ENCODE measurements at places on chromosomes 7 and 10. TPM values are rescaled to one million over a fixed set of nuclear protein-coding genes. Genes with fewer than 3 reads are reported as not detected.
A peak's percentile ranks its signal among the peaks of the same experiment; 100 is the strongest.

GRCh38 chr10:120776442-120776841 is 74.7 kb upstream of the WDR11 start:
- no peak overlapping the region for H3K27ac ChIP-seq
- H3K36me3 ChIP-seq, result no peaks in the 10 kb centered on the region
- H3K27me3 ChIP-seq, result no peaks in the 10 kb centered on the region
- no peaks in the 10 kb centered on the region for H3K4me1 ChIP-seq

- no peaks in the 10 kb centered on the region for H3K36me3 ChIP-seq
- no peak overlapping the region for H3K27ac ChIP-seq
- H3K27me3 ChIP-seq, result no peaks in the 10 kb centered on the region
- H3K4me1 ChIP-seq, result no peaks in the 10 kb centered on the region
Measured at GRCh38 chr10:131001438-131001837, 310.1 kb downstream of the TCERG1L start.

DNA sequence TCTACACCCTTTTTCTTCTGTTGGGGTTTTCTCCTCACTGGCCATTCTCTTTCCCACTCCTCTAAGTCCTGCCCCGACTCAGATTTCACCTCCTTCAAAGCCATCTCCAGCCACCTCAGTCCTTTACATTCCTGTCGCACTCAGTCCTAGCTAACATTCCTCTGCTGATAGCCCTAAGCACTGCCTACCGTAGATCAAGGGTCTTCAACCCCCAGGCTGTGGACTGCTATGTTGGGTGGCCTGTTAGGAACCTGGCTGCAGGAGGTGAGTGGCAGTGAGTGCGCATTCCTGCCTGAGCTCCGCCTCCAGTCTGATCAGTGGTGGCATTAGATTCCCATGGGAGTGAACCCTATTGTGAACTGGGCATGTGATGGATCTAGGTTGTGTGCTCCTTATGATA is 11.2 kb downstream of the PFKFB3 start:
- H3K4me3 ChIP-seq, result no peak overlapping the region
- no peak overlapping the region for H3K27ac ChIP-seq
- peaks cover 61% of the 10 kb centered on the region for H3K36me3 ChIP-seq
- H3K4me1 ChIP-seq, result peaks cover 12% of the 10 kb centered on the region

GRCh38 chr7:39615350-39615975 is 7.9 kb upstream of the RALA start:
- peaks cover under 1% of the 10 kb centered on the region for H3K36me3 ChIP-seq
- peaks cover 16% of the 10 kb centered on the region for H3K27me3 ChIP-seq
- H3K4me1 ChIP-seq, result no peaks in the 10 kb centered on the region
- H3K27ac ChIP-seq, result no peak overlapping the region
- H3K4me3 ChIP-seq, result no peak overlapping the region

- peaks cover 23% of the 10 kb centered on the region for H3K27me3 ChIP-seq
- H3K4me1 ChIP-seq, result peaks cover 14% of the 10 kb centered on the region
- DNase-seq, result no peak
- no peak overlapping the region for H3K4me3 ChIP-seq
Measured at GRCh38 chr7:74294191-74294998, 5.2 kb downstream of the CLIP2 start.

- no peaks in the 10 kb centered on the region for H3K4me1 ChIP-seq
- DNase-seq, result no peak
- no peak overlapping the region for H3K4me3 ChIP-seq
- H3K36me3 ChIP-seq, result no peaks in the 10 kb centered on the region
- no peak overlapping the region for H3K27ac ChIP-seq
Measured at GRCh38 chr7:73746378-73746777, 7.8 kb upstream of the ABHD11 start.

DNA sequence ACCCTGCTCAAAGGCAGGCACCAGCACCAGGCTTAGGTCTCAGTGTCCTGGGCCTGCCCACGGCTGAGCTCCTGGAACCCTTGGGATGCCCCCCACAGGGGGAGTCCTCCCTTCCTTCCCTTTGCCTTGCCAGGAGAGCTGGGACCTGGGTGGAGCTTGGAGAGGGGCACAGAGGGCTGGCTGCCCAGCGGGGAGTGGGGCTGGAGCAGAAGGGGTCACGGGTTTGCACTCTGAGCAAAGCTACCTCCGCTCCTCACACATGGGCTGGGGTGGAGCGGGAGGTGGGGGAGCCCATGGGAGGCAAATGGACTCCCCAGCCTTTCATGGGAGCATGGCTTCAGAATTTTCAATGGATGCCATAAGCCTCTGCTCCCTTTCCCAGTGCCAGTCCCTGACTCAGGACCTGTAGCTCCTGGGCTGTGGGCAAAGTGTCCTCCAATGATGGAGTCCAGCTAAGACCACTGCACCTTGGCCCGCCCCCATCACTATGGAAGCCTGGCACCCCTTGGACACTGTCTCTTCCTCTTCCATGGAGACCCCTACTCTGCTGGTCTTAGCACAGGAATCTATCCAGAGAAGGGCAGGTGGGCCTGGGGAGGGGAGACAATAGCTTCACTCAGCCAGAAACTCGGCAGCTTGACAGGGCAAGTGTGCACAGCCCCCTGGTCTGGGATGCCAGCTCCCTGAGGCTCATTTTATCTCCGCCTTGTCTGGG is 39.9 kb downstream of the LDB3 start:
- peaks cover 14% of the 10 kb centered on the region for H3K4me1 ChIP-seq
- no peak overlapping the region for H3K27ac ChIP-seq
- H3K4me3 ChIP-seq, result no peak overlapping the region
- H3K36me3 ChIP-seq, result no peaks in the 10 kb centered on the region

DNA sequence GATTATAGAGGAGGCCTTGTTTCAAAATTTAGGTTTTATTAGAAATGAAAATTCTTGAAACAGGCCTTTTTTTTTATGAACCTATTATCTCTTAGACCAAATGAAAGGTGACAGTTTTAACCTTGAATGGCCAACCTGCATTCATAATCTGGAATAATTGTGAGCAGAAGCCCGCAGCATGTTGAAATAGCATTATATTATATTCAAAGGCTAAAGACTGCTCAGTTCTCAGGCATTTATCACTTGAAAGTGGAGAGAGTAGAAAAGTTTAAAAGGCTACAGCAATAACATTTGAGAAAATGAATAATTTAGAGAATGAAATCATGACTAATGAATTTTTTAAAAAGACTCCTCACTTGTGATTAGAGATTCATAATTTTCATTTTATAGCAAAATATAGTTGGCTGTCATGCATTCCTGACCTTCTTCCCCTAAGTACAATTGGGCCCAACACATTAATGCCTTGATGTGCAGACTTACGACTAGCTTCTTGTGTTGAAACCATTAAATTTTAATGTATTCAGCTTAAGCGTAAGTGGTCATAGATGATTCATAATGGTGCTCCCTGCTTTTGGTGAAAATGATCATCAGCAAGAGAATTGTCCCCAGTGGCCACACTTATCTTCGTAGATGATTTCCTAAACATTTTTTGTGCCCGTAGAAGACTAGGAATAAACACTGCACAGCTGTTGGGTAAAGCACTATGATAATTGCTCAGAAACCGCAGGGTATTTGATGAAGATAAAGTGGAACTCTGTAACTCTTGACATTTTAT is 346.6 kb upstream of the BMPER start:
- H3K27ac ChIP-seq, result no peak overlapping the region
- no peak for DNase-seq
- H3K4me1 ChIP-seq, result no peaks in the 10 kb centered on the region
- no peak overlapping the region for H3K4me3 ChIP-seq
- H3K36me3 ChIP-seq, result no peaks in the 10 kb centered on the region

DNA sequence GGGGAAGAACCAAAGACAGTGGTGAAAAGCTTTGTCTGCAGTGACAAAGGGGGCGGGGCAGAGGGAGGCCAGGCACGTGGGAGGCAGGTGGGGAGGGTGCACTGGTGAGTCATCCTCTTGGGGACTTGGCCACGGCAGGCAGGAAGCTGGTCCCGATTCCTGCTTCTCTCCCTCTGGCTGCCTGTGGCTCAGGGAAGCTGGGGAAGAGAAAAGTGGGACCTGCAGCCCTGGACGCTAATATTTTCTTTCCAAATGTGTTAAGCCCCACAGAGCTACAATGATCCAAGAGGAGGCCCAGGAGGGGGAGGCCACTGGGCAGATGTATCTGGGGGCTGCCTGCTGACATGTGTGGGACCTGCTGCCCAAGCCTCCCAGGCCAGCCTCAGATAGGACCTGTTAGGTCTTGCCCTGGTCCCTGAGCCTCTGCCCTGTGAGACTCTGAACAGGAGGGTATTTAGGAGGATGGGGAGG is 231.8 kb downstream of the KCNMA1 start:
- no peaks in the 10 kb centered on the region for H3K27me3 ChIP-seq
- no peak overlapping the region for H3K27ac ChIP-seq
- H3K36me3 ChIP-seq, result no peaks in the 10 kb centered on the region
- no peak overlapping the region for H3K4me3 ChIP-seq

DNA sequence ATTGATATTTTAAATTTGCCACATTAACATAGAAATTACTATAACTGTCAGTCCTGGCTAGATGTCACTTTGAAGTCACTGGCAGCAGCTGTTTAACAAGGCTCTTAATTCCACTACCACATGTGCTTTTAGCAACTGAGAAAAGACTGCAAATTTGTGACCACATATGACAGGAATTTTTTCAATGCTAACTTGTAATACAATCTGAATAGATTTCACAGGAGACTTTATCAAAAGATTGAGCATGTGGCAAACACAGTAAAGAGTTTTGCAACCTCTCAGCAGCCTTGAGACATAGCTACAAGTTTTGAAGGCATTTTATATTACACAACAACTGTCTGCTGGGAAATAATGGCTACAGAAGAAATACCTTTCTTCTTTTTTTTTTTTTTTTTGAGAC is 73.0 kb downstream of the MICU1 start:
- no peaks in the 10 kb centered on the region for H3K27me3 ChIP-seq
- DNase-seq, result no peak
- H3K27ac ChIP-seq, result no peak overlapping the region

DNA sequence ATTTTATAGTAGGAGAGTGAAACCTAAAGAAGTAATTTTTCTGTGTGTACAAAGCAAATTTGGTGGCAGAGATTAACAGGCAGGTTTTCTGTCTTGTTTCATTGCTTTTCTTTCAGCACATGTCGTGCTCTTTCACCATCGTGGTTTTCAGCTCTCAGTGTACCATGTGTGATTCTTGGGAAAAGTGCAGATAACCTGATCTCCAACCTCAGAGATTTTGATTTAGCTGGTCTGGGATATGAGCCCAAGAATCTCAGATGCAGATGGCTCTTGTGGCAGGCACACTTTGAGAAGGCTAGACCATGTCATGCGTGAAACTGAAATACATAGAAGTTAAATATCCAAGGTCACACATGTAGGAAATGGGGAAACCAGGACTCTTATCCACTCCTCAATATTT is 317.4 kb downstream of the EXOC4 start:
- no peaks in the 10 kb centered on the region for H3K27me3 ChIP-seq
- no peak overlapping the region for H3K27ac ChIP-seq
- no peak overlapping the region for H3K4me3 ChIP-seq
- H3K36me3 ChIP-seq, result peaks cover 2% of the 10 kb centered on the region
- DNase-seq, result no peak

DNA sequence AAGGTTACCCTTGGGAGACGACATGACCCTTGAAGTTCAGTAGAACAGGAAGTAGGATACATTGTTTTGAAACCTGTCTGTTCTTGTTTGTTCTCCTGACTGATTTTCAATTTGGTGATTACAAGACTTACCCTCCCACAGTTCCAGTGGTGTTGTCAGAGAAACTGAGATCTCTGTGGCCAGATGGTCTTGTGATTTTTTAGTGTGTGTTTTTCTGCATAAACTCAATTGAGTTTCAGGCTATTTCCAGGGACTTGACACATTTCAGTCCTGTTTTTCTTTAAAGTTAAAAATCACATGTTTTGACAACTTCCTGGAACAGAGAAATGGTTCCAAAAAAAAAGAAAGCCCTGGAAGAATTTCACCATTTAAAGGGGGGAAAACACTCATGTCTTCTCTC is 22.3 kb downstream of the PIK3CG start:
- no peak overlapping the region for H3K27ac ChIP-seq
- no peaks in the 10 kb centered on the region for H3K27me3 ChIP-seq
- H3K4me3 ChIP-seq, result no peak overlapping the region
- no peak for DNase-seq
- H3K36me3 ChIP-seq, result peaks cover 89% of the 10 kb centered on the region

DNA sequence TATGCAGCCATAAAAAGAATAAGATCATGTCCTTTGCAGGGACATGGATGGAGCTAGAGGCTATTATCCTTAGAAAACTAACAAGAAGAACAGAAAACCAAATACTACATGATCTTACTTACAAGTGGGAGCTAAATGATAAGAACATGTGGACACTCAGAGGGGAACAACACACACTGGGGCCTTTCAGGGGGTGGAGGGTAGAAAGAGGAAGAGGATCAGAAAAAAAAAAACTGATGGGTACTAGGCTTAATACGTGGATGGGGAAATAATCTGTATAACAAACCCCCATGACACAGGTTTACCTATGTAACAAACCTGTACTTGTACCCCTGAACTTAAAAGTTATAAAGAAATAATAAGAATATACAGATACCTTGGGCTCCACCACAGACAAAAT is 514.2 kb downstream of the ARL4A start:
- H3K4me3 ChIP-seq, result no peak overlapping the region
- H3K36me3 ChIP-seq, result no peaks in the 10 kb centered on the region
- peaks cover 2% of the 10 kb centered on the region for H3K27me3 ChIP-seq
- no peak overlapping the region for H3K27ac ChIP-seq
- DNase-seq, result no peak

- peak; percentile 9 for DNase-seq
- no peaks in the 10 kb centered on the region for H3K27me3 ChIP-seq
- no peaks in the 10 kb centered on the region for H3K36me3 ChIP-seq
Measured at GRCh38 chr7:55237156-55237893, 127.8 kb upstream of the LANCL2 start.

DNA sequence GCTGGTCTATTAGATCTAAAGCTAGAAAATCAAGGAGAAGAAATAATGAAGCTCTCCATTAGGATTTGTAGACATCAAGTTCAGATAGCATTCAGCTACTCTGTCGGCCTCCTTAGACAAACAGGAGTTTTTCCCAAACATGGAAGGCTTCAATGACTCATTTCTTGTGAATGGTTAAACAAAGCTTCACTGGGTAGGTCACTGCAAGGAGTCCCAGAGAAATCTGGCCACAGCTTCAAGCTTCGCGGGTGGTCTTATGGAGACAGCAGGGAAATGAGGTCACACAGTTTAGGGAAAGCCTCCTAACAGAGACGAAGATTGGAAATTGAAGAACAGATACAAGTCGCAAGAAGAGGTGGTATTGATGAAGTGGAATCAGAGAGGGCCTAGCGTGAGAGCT is 22.6 kb upstream of the LRRC72 start:
- no peak for DNase-seq
- H3K27ac ChIP-seq, result no peak overlapping the region
- no peak overlapping the region for H3K4me3 ChIP-seq
- peaks cover 4% of the 10 kb centered on the region for H3K27me3 ChIP-seq

The DYDC2 gene
- not detected for total RNA-seq

The FAM25A gene
- total RNA-seq, result not detected

The DOCK1 gene
- not detected for total RNA-seq

The SLC18A3 gene
- total RNA-seq, result not detected

The CYP3A4 gene
- not detected for total RNA-seq

The ARMC3 gene
- total RNA-seq, result not detected

The NYAP1 gene
- not detected for total RNA-seq

The FAM149B1 gene
- 13.8 TPM for total RNA-seq
